Activated T-helper 1 cell treated with anti-CD3 and anti-CD28 coated beads, Interleukin-12 subunit alpha, Interleukin-12 subunit beta, Interleukin-2, Interleukin-4 antibody, amounts not matched to agents 30 ng/mL and 10 ng/mL and 1 ng/mL, durations not matched to agents 14 hours and 24 hours and 36 hours (primary cell): ENCODE measurements at places on chromosomes 5 and 9.

- no peak for DNase-seq
Observed at GRCh38 chr5:131999041-131999440, 12.4 kb downstream of the ACSL6 start.

GRCh38 chr5:66582499-66583165 is 13.6 kb upstream of the MAST4 start:
- no peak for DNase-seq

DNA sequence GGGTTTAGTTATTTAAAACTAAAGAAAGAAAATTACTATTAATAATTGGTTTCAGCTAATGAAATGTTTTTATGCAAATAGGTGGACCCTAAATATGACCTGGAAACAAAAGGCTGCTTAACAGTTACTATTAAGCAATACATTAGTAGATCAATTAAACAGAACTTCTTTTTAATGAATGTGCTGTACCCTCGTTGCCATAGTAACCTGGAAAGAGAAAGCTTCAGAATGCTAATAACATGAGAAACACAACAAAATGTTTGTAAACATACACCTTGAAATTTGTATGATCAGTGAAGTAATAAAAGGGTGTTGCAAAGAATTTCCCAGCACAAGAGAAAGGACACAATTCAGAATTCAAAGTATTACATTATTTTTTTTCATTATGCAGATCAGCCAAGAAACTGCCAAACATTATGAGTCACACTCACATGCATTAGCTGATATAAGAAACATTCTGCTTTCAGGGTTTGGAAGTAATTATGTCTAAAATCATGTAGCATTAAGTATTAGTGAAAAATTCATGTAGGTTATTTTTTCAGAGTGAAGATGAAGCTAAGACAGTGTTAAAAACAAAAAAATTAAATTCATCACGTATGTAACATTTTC is 348.3 kb downstream of the ISL1 start:
- no peak for DNase-seq

DNA sequence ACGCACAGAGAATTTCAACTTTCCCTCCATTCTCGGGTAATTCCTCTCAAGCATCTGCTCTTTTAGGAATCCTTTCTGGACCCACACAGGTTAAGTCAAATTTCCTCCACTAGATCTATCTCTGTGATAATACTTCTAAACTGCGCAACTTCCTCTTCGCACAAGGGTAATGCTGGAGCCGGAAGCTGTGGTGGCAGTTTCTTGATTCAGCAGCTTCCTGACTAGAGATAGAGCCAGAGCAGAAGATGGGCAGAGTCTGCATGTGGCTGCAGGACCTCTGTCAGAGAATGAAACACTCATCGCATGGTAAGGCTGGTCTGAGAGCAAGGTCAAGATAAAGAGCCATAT is 11.1 kb upstream of the CDC42SE2 start:
- DNase-seq: peak; percentile 78

DNA sequence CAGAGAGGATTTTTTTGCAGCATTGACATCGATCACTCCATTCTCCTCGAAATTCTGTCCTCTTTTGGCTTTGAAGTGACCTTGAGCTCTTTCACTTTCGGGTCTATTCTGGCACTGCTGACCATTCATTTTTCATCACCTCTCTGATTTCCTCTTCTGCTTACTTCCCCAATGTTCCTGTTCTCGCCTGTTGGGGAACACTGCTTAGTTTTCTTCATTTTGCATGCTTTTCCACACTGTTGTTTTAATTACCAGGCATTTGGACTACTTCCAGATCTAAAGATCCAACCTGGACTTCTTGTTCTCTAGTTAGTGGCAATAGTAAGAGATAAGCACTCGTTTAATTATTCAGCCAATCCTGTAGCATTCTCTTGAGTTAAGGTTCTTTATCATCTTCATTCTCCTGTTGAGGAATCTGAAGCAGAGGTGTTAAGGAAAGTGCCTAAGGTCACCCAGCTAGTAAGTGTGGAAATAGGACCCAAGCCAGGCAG is 53.4 kb downstream of the MAN2A1 start:
- no peak for DNase-seq

DNA sequence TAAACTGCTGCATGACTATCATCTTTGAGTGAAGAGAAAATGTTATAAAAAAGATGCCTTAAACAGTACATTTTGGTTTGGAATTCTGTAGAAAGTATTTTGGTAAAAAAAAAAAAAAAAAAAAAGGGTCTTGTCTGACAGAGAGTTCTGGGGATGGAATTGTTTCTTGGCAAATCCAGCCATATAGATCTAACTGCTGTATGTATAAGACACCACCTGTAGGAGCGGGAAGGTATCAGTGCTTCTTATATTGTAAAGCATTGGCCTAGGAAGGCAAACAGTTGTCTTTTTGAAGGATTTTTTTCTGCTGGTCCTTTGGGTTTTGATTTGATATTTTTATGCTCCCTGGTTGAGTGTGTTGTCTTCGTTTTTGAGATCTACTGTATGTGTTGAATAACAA is 2.8 kb downstream of the PURA start:
- no peak for DNase-seq

- no peak for DNase-seq
Observed at GRCh38 chr9:86868616-86869015, 78.7 kb downstream of the GAS1 start.

DNA sequence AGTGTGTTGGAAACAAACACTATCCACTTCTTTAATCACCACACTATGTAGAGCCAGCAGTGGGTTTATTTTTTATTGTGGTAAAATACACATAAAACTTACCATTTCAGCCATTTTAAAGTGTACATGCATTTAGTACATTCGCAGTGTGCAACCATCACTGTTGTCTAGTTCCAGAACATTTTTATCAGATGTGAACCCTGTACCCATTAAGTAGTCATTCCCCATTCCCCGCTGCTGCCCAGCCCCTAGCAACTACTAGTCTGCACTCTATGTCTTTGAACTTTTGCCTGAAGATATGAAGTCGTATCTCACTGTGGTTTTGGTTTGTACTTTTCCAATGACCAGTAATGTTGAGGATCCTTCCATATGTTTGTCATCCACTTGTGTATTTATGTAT is 30.2 kb upstream of the F2R start:
- no peak for DNase-seq

- DNase-seq: no peak
Observed at GRCh38 chr5:139385061-139386049, 2.3 kb upstream of the SLC23A1 start.

DNA sequence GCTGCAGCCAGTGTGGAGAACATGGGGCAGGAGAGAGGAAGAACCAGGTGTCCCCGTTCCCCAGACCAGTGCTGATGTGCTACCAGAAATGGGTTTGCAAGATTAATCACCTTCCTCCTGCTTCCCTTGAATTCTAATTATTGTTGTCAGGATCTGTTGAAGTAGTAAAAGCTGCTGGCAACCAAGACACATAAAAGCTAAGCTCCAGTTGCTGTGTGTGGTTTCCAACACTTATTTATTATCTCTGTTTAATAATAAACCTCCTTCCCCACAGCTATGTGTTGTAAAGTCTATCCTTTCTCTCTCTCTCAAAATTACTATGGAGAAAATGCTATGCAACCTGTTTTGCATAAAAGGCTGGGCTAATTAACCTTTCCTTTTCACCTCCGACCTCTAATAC is 2.3 kb upstream of the RETREG1 start:
- no peak for DNase-seq

- DNase-seq: no peak
Observed at GRCh38 chr5:96794757-96795156, 13.0 kb downstream of the ERAP1 start.

GRCh38 chr5:1665231-1665630 is 134.4 kb downstream of the MRPL36 start:
- no peak for DNase-seq

DNA sequence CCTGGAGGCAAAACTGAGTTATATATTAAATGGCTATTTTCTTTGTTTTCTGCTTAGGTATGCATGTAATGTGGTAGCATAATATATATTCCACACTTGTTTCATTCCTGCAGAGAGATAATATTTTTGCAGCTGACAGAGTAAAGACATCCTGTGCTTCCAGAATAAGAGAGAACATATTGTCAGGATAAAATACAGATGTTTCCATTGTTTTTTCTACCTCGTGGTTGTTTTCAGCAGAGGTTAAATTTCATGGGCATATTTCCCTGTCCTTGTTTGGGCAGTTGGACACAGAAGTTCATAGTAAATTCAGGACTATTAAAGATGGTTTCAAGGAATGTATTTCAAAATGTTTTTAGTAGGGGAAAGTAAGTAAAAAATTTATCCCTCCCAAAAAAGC is 47.6 kb upstream of the MEGF10 start:
- DNase-seq: no peak

DNA sequence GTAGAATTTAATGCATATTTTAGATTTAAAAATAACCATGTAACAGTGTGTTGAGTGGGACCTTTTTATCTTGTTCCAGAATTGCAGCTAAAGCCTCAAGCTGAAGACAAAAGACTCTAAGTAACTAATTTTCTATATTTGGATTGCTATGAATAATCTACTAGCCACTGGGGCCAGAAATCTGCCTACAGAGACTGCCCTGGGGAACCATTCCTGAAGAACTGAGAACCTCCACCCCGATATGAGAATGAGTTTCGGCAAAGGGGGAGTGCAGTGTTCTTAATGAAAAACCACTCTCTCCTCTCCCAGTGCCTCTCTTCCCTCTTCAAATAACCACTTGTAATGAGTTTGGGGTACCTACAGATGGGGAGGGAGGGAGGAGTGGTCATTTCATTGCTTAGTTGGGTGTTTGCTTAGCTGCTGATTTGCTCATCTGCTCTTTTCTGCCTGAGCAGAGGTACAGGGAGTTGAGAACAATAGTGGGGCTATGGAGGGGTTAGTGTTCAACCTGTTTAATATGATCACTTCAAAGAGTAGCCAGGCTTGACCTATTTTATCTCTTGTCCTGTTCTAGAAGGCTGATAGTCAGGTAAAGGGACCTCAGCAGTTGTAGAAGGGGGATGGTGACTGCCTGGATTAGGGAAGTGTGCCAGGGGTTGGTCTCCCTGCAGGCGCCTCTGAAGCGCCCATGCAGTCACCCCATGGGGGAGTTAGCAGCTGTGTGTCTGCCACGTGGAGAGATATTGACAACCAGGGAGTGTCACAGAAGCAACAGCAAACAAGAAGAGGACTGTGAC is 47.7 kb downstream of the ATG10 start:
- DNase-seq: no peak

DNA sequence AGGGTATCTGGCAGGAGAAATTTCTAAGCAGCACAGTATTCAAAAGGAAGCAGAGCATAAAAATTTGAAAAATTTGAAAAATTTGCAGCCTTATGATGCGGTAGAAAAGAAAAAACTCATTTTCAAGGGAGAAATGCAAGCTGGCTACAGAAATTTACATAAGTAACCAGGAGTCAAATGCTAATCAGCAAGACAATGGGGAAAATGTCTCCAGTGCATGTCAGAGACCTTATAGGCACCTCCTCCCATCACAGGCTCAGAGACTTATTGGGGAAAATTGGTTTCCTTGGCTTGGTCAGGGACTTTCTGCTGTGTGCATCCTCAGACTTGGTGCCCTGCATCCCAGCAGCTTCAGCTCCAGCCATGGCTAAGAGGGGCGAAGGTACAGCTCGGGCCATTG is 35.8 kb downstream of the IZUMO3 start:
- DNase-seq: no peak

GRCh38 chr9:129962451-129962864 is 80.5 kb downstream of the FNBP1 start:
- DNase-seq: no peak

DNA sequence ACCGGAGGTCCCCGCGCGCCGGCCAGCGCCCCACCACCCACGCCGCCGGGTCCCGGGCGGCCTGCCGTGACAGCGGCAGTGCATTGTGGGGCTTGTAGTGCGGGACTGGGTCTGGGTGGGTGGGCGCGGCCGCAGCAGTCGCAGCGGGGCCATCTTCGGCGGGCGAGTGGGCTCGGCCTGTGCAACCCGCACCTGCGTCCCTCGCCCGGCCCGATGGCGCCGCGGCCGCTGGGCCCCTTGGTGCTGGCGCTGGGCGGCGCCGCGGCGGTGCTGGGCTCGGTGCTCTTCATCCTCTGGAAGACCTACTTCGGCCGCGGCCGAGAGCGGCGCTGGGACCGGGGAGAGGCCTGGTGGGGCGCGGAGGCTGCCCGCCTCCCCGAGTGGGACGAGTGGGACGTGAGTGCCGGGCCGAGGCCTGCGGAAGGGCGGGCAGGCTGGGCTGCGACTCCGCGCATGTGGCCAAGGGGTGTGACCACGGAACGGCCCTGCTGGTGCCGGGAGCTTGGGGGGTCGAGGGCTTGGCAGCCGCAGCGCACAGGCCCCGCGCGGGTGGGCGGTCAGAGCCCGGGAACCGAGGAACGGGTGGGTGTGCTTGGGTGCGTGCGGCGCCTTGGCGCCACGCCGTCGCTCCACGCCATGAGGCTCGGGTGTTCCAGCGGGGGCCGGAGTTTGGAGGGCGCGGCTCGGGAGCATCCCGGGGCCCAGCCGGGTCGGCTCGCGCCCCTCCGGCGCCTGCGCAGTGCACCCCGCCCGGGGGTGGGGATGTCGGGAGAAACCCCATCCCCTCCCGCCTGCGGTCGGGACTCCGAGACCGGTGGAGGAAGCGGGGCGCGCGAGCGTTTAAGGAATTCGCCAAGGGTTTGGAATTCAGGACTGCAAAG is at the start of gene ARL10:
Gene ARL10, plus strand, starts transcription at position 137 of the 881 bp plus-strand sequence. Its CDS starts 77 bp downstream, at position 214.
- DNase-seq: peak; percentile 50

- DNase-seq: no peak
Observed at GRCh38 chr9:78288214-78288892, 8.6 kb upstream of the PSAT1 start.

- peak; percentile 11 for DNase-seq
Observed at GRCh38 chr5:157761690-157762621, 18.4 kb downstream of the LSM11 start.

GRCh38 chr5:162672061-162672460 is 604.5 kb downstream of the GABRG2 start:
- DNase-seq: no peak

- no peak for DNase-seq
Observed at GRCh38 chr9:27765266-27766072, 192.2 kb upstream of the C9orf72 start.

- no peak for DNase-seq
Observed at GRCh38 chr5:44332285-44332971, 56.8 kb downstream of the FGF10 start.

DNA sequence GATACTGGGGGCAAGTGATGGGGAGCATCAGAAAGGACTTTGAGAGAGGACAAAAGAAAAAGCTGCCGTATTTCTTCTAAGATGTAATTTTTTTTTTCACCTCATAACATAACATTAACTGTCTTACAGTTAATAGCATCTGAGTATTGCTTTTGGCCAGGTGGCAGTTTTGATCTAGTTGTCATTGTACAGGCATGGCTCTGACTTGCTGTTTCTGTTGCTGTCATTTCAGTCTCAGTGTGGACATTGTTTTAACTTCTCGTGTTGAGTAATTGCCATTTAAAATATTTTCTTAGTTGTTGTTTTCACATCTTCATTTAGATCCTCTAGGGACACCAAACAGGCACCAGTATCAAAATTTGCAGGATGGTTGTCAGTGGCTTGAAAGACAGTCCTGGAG is 12.4 kb downstream of the SMAD5 start:
- DNase-seq: no peak

DNA sequence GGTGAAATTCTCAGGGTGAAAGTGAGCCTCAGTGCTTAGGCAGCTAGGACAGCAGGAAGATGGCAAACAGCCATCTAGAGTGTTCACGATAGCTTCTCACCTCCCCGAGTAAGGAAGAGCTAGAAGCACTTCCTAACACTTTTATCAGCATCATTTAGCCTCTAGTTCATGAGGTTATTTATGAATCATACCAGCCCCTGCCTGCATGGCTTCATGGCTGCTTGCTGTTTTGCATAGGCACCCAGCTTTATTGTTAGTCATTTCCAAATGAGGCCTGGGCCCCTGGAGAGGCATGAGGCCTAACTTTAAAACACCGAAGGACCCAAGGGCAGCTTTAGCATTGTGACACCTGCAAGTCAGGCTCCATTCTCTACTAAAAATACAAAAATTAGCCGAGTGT is 134.9 kb upstream of the PANK3 start:
- no peak for DNase-seq
